Karpas-422 (cell line): ENCODE measurements at places on chromosomes 3 and 15.

GRCh38 chr3:50575372-50575771 lies 6.0 kb downstream of the HEMK1 start:
- DNase-seq, result no peak

DNA sequence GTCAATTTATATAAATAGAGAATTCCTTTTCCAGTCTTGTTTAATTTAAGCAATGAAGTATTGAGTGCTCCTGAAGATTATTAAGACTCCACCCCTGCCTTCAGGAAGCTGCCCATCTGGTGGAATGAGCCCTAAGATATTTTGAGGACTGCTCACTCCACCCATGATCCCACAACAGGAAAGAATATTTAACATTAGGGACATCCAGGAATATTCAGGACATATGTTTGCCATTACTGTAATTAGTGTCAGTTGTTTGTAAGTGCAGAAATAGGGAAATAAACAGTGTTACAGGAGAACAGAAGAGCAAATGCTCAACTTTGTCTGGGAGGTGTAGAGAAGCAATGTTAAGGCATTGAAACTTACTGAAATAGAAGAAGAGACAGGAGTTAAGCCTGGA lies 375.0 kb downstream of the ROBO2 start:
- DNase-seq, result no peak

DNA sequence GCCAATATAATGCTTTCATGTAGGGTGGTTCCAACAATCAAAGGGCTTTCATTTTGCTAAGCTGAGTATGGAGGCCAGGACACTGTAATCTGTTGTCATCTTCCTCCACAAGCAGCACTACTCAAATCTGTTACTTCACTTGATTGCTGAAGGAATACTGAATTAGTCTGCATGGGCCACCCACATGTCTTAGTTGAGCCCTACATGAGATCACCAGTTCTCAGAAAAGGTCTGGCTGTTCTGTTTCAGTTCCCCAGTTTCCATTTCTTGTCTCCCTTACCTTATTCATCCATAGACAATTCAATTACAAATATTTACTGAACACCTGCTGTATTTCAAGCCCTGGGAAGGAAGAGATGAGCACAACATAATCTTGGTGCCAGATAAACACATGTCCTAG lies 119.2 kb downstream of the FHIT start:
- no peak for DNase-seq

DNA sequence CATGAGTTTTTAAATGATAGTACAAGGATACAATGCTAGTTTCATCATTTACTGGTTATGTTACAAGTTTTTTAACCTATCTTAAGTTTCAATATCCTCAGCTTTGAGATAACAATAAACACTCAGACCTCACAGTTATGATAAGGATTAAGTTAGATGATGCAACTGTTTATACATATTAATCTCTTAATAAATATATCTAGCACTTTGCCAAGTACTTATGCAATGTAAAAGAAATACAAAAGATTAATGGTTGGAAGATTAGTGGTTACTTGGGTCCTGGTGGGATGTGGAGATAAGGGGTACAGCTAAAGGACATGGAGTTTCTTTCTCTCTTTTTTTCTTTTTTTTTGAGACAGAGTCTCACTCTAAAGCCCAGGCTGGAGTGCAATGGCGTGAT lies 12.0 kb downstream of the SPPL2A start:
- no peak for DNase-seq

- DNase-seq, result no peak
Observed at GRCh38 chr3:116097226-116097625, 348.1 kb downstream of the LSAMP start.

GRCh38 chr3:39286771-39287170 lies 6.9 kb upstream of the CX3CR1 start:
- peak; percentile 41 for DNase-seq

DNA sequence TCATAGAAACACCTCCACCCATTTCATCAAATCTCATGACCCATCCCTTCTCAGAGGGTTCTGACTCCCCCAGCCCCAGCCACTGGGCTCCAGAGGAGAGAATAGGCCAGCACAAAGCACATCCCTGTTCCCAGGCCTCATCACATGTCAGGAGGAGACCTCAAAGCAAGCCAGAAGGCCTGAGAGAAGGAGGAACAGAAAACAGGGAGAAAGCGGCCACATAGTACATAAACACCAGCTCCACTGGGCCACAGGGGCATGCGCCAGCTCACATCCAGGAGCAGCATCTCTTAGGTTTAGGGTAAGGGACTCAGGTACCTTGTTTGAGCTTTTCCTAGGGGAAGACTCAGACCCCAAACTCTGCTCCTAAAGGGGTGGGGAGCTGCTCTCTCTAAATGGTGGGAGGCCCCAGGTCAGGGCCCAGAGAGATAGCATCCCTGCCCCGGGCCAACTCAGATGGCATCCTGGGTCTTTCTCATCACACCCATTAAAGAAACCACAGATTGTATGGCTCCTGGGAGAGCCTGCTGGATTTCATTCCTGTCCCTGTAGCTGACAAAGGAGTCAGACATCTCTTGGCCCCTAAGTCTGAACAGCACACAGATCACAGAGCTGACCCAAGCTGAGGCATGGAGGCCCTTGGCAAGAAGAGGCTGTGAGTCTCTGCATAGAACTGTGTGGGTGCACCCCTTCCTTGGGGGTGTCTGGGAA lies 2.5 kb downstream of the SHF start:
- peak; percentile 47 for DNase-seq

DNA sequence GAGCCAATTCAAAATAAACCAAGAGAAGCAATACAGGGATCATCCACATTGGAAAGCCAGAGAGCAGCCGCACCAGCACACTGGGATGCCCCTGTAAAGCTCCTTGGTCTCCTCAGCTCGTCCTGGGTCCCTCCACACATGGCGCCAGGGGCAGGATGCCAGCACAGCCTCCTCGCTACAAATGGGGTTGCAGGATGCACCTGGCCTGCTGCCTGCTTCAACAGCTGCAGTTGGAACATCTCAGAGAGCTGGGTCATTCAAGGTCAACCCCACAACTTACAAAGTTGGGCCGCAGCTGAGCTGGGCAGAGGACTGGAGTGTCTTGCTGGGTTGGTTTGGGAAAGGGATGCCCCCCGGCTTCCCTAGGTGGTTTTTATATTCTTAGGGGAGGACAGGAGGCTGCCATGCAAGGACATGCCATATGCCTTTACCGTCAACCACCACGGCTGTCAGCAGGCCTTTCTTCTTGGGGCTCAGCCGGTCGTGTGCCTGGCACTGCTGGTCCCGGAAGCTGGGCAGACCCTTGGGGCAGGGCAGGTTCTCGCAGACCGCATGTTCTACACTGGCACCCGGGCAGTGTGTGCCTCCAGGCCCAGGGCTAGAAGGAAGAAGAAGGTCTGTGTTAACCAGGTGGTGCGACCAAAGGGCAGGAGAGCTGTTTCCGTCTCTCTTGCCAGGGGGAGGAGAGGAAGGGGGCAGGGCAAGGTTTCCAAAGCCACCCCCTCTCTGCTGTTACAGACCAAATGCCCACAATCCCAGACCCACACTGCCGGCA lies 225.2 kb downstream of the ADAMTS17 start:
- no peak for DNase-seq

DNA sequence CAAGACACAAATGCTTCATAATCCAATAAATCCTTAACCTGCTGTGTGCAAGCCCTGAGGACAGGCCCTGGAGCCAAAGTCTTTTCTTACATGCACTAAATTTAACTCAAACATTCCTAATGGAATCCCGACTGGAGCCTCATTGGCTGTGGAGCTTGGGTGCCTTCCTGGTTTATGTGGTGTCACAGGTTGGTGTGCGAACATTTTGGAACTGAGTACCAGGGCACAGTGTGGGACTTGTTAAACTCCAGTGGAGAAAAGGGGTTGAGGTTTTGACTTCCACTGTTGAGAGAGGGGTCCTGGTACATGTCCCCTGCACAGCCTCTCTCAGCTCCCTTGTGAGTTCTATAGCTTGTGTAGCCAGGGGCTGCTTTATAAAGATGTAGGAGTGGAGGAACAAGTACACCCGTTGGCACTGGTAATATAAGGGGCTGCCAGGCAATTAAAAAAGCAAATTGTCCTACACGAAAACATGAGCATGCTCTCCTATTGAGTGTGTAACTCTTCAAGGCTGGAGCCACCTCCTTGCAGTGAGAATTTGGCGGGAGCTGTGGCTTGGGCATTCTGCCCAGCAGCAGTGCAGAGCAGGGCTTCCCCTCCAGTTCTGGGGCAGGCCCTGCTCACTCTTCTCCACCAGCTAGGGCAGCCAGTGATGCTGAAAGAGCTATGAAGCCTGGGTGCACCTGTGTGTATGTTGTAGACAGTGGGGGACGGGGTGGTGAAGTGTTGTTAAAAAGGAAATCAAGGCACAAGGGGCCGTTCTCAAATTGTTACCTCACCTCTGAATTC lies 218.1 kb downstream of the CLSTN2 start:
- no peak for DNase-seq

DNA sequence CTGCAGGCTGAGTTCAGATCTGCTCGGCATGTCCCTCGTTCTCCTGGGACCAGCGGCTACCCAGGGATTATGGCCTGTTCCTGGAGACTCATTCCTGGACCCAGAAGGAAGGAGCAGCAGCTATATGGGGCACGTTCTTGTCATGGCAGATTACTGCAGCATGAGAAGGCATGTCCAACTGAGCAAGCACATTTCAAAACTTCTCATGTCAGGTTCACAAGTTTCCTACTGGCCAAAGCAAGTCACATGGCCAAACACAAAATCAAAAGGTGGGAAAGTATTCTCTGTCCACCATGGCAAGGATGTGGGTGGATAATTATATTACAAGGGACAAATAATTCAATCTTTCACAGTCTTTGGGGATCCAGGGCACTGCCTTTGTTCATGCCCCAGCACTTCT lies 71.9 kb upstream of the C15orf39 start:
- no peak for DNase-seq

DNA sequence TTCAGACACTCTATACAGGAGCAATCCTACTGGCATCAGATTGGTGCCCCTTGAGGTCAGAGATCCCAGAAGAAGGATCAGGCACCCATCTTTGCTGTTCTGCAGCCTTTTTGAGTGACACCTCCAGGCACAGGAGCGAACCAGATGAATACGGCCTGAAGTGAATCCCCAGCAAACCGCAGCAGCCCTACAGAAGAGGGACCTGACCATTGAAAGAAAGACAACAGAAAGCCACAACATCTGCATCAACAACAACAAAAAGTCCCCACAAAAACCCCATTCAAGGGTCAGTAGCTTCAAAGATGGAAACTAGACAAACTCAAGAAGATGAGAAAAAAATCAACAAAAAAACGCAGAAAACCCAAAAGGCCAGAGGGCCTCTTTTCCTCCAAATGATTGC lies 130.4 kb downstream of the PPM1L start:
- DNase-seq, result no peak

DNA sequence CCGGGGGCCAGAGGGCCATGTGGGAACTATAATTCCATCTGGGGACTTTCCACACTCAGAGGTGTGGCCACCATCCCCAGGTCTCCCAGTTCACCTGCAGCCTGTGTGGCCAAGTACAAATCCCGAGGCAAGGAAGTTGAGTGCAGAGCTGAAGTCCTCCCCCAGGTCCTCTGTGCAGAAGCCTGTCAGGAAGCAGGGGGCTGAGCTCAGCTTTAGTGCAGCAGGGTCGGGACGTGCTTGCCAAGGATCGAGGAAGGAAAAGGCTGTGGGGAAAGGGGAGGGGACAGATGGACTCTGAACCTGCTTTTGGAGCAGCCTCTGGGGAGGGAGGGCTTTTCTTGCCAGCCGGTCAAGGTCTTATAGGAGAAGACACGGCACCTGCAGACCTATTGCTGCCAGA lies 67.7 kb downstream of the CHRNA7 start:
- no peak for DNase-seq

- DNase-seq, result no peak
Observed at GRCh38 chr15:70414626-70415025, 316.9 kb upstream of the TLE3 start.

DNA sequence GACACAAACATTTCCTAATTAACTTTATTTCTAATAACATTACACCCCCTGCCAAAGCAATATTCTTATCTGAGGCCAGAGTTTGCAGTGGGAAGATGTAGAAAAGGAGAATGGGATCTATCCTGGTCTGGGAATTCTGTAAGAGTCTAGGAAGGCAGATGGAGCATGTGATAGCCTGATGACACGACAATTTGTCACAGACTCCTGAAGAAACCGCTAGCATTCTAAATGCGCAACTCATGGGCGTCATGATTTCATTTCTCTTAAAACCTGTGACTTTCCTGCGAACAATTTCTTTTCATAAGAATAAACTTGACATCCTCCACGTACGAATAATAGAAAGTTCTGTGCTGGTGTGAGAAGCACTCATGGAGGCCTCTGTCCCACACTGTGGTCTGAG lies 72.9 kb upstream of the ATP10A start:
- no peak for DNase-seq

DNA sequence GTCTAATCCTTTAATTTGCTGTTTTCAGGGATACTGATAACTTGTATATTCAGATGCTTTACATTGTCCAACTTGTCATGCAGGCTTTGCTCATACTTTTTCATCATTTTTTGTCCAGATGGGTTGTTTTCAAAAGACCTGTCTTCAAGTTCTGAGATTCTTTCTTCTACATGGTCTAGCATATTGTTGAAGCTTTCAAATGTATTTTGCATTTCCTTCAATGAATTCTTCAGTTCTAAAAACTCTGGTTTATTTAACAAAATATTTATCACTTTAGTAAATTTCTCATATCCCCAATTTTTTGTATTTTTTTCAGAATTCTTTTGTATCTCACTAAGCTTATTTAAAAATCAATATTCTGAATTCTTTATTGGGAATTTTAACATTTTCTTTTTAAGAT lies 388.3 kb upstream of the IL12A start:
- DNase-seq, result peak; percentile 56

DNA sequence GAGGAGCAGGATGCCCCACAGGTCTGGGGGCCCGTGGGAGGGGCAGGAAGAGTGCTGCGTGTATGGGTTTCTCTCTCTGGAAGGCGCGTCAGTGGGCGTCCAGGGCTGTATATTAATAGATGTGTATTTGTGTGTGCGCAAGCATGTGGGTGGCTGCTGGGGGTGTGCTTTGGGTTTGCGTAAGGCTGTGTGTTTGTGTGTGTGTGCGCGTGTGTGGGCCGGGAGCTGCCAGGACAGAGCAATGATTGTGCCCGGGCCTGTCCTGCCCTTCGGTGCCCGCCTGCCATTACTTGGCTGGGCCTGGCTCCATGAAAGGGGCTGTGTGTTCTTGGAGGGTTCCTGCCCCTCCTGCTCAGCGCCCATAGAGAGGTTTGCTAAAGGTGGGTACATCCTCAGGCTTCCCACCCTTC lies 16.3 kb downstream of the CSPG4 start:
- DNase-seq, result no peak

- no peak for DNase-seq
Observed at GRCh38 chr3:34842706-34843480, 796.4 kb upstream of the ARPP21 start.

- no peak for DNase-seq
Observed at GRCh38 chr3:171013822-171014748, 12.4 kb downstream of the SLC2A2 start.
